ENCODE measurements at places on chromosomes 5 and 9.

DNA sequence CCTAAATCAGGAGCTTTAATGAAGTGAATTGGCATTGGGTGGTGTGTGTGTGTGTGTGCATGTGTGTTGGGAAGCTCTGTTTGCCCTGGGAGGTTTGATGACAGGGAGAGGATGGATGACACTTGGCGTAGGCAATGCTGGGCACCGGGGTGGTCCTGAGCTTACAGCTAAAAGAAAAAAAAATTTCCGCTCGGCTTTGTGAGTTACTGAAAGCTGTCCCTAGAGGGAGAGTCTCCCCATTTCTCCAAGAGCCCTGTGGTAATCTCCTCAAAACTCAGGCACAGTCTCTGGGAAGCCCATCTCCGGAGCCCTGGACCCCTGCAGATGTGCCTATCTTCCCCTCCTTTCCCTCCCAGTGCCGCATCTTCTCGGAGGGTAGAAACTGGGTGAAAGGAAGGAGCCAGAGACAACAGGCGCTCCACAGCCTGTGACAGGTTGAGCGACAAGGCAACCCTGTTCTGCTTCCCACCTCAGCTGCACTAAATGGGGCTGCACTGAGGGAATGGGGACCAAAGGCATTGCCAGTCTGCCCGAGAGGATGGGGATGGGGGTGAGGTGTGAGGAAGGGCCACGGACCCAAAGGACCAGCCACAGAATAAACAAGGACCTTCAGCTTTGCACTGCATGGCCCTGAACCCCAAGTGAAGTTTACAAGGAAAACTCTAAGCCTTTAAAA lies 35.8 kb upstream of the TIFAB start:
- DNase-seq: no peak

GRCh38 chr5:54329731-54330709 lies 19.6 kb upstream of the ARL15 start:
- no peak for DNase-seq

- no peak for DNase-seq
Measured at GRCh38 chr9:130608554-130609134, 29.3 kb downstream of the FUBP3 start.

GRCh38 chr5:149740341-149740740 lies 10.2 kb downstream of the PPARGC1B start:
- DNase-seq: no peak

DNA sequence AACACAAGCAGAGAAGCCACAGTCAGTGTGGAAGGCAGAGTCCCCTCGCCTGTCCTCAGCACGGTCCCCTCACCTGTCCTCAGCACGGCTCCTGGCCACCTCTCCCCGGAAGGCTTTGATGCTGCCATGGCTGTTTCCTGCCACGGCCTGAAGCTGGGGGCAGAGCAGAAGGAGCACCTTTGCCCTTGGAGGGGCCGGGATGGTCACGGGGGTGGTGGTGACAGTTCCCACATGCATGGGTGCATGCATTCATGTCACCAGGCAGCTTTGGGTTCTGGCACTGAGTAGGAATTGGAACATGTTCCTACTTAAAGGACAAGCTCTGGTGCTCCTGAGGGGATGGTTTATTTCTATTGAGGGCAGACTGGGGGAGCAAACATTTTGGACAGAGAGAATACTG lies 57.8 kb upstream of the PHYKPL start:
- DNase-seq: no peak

DNA sequence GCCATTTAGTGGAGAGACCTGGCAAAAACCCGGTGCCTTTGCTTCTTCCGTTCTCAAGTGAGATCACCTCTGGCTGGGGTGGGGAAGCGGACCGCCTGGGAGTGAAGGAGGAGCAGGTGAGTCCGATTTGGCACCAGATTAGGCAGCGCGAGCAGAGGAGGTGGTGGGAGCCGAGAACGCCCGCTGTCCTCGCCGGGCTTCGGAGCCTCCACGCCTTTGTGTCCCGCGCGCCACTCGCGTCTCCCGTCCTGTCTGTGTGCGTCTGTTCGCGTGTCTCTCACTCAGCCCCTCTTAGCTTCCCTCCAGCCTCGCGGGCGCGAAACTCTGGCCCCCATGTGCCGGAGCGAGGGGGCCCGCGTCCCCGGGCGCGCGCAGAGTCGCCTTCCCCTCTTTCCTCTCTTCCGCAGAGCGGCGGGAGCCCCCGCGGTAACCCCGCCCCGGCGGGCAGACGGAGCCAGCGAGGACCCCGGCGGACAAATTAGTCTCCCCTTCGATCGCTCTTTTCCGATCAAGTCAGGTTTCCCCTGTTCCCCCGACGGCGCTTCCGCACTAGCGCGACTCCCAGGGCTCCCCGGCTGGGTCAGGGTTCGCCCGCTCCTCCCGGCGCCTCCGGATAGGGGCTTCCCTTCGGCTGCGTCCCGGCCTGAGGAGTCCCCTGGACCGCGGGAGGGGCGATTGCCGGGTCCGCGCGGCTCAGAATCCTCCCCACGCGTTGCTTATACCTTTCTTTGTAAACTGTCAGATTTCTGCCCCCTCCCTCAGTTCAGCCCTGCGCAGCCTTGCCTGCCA lies 7.1 kb downstream of the POU4F3 start:
- DNase-seq: no peak

GRCh38 chr5:26487553-26487952 lies 550.8 kb downstream of the CDH9 start:
- no peak for DNase-seq

DNA sequence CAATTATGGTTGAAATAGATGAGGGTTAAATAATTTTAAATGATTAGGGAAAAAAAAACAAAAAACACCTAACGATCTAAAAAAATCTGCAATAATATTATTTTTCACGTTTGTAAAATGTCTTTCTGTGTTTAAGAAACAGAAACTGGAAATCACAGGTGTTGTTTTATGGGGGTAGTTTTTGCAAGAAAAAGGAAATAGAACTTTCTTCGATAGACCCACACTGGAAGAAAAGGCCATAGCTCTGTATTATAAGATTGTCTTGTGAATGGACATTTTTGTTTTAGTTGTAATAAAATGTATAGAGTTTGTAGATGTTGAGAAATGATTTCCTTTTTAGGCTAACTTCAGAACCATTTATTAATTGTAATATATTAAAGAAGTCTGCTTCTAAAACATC lies 5.5 kb downstream of the CSNK1G3 start:
- DNase-seq: no peak

- no peak for DNase-seq
Measured at GRCh38 chr5:138245717-138246116, 28.7 kb downstream of the GFRA3 start.

- DNase-seq: no peak
Measured at GRCh38 chr5:102762095-102762534, 7.0 kb downstream of the PAM start.

- no peak for DNase-seq
Measured at GRCh38 chr9:83041771-83042170, 21.2 kb downstream of the RASEF start.

- DNase-seq: no peak
Measured at GRCh38 chr5:148998174-148998797, 64.6 kb downstream of the SH3TC2 start.

- DNase-seq: no peak
Measured at GRCh38 chr9:88829276-88829675, 162.0 kb upstream of the S1PR3 start.

GRCh38 chr5:116546033-116546742 lies 28.4 kb downstream of the SEMA6A start:
- DNase-seq: no peak

- no peak for DNase-seq
Measured at GRCh38 chr5:91146230-91146629, 236.9 kb downstream of the ARRDC3 start.

- no peak for DNase-seq
Measured at GRCh38 chr9:98908897-98909634, 34.6 kb upstream of the COL15A1 start.

GRCh38 chr5:108857905-108858304 lies 110.2 kb downstream of the FER start:
- DNase-seq: no peak

DNA sequence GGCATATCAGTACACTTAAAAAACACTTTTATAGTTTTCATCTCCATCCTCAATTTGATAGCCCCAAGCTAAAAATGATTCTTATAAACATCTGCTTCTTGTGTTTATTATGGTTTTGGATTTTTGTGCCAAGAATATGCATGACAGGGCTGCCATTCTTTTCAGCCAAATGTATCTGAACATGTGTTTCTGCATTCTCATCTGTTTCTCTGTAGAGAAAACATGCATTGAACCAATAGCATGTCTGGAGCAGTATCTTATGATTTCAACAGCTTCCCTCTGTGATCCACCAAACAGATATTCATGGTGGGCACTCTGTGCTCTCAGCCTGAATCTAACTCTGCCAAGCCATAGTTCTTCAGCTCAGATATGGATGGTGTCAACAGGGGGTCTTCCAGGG lies 99.3 kb upstream of the ERCC6L2 start:
- DNase-seq: no peak

DNA sequence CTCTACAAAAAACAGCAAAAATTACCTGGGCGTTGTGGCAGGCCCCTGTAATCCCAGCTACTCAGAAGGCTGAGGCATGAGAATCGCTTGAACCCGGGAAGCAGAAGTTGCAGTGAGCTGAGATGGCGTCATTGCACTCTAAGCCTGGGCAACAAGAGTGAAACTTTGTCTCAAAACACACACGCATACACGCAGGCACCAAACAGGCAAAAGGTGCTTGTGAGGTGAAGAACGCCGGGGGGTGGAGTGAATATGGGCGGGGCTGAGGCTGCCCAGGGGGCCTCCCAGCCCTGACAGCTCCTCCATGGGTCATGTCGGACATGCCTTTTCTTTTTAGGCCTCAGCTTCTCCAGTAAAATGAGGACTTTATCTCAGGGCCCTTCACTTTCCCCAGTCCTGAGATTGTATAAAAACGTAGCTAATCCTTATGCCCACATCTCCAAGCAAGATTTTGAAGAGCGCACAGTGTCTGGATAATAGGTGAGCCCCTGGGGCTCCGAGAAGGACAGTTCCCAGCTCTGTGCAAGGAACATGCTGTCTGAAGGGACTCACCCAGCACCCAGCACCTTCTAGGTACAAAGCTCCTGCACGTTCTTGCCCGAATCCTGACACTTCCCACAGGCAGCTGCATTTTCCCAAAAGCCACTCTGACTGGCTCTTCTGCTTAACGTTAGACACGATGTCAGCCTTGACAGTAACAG lies 168.3 kb downstream of the COL23A1 start:
- no peak for DNase-seq

DNA sequence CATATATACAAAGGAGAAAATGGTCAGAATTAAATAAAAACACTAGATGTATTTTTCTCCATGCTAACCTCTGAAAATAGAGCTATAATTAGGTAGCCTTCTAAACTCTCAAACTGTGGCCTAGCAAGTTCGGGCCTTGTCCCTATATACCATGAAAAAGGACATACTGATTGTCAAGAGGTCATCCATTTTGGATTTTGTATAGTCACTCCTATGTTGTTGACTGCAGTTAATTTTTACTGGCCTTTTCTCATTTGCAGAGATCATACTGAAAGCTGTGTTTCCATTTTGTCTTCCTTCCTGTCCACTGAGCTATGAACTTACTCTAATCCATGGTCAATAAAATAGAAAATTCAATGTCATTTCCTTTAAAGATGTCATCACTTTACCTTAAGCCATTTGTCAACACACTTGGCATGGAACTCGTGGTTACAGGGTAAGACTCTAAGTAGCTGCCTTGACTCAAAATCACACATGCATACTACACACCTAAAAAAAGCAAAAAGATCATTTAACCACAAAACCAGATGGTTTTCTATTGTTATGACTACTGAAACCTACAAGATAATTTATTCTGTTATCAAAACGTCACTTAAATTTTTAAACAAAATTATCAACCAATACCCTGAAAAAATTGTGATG lies 58.0 kb downstream of the RNF38 start:
- no peak for DNase-seq

- DNase-seq: no peak
Measured at GRCh38 chr9:68896486-68896885, 117.4 kb downstream of the PRKACG start.

- DNase-seq: no peak
Measured at GRCh38 chr9:133619791-133620190, 10.6 kb upstream of the FAM163B start.

DNA sequence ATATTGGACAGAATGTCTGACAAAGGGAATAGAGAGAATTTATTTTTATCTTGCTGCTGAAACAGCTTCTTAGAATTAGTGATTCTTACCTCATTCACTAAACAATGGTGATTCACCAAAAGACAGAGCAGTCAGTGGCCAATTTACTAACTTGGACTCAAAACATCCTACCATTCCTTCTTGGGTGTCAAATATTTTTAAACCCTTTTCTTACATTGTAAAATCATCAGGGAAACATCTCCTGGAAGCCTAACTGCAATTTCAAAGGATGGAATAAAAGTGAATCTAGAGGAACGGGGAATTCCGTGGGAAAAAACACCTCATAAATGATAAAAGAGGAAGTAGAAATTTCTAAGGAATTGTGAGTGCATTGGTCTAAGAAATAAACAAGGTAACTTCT lies 97.7 kb downstream of the LHFPL2 start:
- DNase-seq: no peak

GRCh38 chr5:96483878-96484277 lies 50.8 kb upstream of the PCSK1 start:
- DNase-seq: no peak

DNA sequence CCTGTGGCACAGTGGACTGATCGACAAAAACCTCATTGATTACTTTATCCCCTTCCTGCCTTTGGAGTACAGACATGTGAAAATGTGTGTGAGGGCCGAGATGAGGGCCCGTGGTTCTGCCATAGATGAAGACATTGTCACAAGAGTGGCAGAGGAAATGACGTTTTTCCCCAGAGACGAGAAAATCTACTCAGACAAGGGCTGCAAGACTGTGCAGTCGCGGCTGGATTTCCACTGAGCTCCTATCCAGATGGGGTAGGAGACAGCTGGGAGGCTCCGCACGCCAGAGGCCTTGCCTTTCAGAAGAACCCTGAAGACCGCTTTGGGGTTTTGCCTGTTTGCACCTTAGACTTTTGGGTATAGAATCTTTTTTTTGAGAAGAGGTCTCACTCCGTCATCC lies 6.4 kb downstream of the TOR1B start:
- DNase-seq: no peak

DNA sequence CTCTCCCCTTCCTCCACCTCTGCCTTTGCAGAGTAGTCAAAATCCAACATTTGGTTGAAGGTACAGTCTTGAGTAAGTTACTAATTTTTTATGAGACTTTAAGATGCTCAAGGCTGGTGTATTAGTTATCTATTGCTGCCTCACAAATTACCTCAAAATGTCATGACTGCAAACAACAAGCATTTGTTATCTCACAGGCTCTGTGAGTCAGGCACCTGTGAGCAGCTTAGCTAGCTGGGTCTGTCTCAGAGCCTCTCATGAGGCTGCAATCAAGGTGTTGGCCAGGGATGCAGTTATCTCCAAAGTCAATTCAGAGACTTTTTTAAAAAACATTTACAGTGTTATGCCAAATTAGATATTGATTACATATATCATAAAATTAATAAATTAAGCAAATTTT lies 371.3 kb upstream of the RGMB start:
- DNase-seq: no peak

GRCh38 chr9:109806506-109807115 lies 26.6 kb downstream of the PALM2AKAP2 start:
- no peak for DNase-seq

DNA sequence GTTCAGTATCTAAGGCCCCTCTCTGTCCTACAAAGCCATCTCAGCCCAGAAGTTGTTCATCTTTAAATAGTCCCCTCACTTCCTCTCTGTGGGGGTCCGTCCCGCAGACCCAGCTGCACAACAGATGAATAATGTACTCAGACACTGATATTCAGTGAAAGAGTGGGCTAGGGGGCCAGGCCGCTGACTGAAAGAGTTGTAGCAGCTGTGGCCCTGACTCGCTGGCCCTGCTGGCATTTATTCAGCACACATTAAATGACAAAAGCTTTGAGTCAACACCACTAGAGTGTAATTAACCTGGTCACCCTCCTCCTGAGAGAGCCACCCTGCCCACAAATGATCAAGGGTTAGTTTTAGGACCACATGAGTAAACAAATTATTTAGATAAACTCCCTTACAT lies 76.3 kb downstream of the MED10 start:
- DNase-seq: no peak
